Stimulated activated CD8-positive, alpha-beta memory T cell treated with anti-CD3 and anti-CD28 coated beads, Interleukin-4, amount 100 ng/mL, for 48 hours (primary cell): ENCODE measurements at places on chromosomes 3 and 15.

GRCh38 chr3:100205171-100205570 lies 55.6 kb upstream of the TBC1D23 start:
- DNase-seq, result no peak

GRCh38 chr3:12236351-12236750 lies 52.5 kb upstream of the PPARG start:
- no peak for DNase-seq

DNA sequence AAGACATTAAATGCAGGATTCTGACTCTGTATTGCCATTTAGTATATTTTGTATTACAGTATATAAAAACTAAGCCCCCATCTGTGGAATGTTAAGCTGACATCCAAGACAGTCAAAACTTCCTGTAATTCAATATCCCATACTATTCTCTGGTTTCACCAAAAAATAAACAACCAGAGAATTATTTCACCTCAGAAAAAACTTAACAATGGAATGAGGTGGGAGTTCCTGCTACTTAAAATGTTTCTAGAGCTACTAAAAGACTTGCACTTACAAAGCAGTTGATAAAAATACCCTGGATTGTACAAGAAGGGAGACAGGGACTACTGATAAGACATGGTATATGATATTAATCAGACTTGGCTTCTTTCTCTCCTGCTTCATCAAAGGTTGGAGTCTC lies 8.3 kb downstream of the ARL13B start:
- DNase-seq, result no peak

GRCh38 chr3:127312818-127313217 lies 25.0 kb upstream of the PRR20G start:
- no peak for DNase-seq
